Right forelimb (tissue), 1 donor: ENCODE measurements at places on chromosomes 11 and 22.

DNA sequence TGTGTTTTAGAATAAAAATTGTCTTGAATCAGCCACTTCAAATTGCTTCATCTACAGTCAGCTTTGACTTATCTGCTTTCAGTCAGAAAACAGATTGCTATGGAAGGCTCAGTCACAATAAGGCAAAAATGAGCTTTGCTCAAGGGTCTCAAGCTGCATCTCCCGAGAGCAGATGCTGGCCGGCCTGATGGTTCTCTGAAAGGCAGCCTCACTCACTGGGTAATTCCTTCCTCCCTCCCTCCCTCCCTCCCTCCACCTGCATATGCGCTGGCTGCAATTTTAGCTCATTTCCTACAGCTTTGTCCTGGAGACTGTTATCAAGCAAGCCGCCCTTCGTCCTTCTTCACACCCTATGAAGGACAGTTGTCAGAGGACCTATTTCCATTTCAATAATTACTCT lies 1.6 kb upstream of the IZUMO1R start:
- peak; percentile 45 for DNase-seq

GRCh38 chr11:123034597-123034996 lies 27.3 kb downstream of the HSPA8 start:
- no peak for DNase-seq

DNA sequence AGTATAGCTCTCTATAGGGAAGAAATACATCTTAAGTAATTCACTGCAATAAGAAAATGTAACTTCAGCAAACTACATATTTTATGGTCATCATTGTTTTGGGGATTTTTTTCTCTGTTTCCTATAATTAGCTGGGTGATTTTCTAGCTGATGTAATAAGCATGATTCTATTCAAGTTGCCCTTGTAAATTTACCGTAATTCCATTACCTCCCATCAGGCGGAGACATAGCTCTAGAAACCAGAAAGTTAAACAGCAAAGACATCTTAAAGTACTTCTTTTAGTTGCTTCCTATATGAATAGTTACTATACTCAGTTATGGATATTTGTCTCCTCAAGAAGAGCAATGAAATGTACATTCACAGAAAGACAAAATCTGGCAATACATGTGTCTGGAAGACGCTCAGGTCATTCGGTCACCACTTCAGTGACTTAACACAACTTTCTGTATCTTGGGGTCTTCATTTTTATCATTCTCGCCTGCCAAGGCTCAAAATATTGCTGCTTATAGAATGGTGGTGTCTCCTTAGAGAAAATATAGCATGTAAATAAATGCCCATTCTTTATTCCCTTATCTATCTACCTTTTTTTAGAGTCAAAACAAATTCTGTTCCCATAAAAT lies 239.9 kb upstream of the ZC3H12C start:
- no peak for DNase-seq

DNA sequence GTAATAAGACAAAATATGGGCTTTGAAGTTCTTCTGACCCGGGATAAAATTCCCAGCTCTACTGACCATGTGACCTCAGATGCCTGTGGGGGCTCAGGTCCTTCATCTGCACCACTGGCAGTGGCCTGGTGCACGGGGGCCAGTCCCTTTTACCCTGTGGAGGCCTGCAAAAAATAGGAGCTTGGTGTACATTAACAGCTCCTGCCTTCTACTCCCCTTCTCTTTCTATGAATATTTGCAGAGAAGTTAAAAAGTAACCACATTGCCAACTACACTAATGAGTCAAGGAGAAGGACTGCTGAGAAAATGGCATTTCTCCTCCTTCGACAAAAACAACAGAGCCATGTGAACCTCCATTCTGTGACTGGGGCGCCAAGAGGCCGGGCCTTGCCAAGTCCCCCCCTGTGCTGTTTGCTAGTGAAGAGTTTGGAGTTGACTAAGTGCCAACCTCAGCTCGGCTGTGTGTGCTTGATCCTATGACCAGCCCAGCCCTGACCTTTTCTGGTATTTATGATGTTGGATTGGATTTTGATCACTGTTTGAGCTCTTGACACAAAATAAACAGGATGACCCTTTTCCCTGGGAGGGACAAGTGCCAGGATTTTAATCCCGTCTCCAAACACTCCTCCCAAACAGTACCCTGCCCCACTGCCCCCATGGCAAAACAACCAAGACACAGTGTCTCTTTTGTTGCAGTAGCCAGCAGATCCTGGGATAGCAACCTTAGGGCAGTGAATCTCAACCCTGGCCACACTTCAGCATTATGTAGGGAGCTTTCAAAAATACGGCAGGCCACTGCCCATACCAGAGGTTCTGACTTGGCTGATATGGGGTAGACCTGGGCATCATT lies 380.1 kb downstream of the LARGE1 start:
- no peak for DNase-seq

DNA sequence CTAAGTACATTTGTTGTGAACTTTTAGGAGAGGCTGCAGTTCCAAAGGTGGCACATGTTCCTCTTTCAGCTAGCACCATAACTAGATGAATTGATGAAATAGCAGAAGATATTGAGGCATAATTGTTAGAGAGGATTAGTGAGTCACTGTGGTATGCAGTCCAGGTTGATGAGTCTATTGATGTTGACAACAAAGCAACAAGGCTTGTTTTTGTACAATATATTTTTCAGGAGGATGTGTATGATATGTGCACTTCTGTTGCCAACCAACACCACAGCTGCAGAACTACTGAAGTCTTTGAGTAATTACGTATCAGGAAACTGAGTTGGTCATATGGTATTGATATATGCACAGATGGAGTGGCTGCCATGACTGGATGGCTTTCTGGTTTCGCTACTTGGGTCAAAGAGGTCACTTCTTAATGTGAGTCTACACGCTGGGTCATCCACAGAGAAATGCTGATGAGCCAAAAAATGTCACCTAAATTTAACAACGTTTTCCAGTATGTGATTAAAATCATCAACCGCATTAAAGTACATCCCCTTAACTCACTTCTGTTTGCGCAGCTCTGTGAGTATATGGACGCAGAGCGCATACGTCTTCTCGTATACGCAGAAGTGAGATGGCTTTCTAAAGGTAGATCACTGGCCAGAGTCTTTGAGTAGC lies 261.3 kb upstream of the ANO5 start:
- DNase-seq = no peak

- no peak for DNase-seq
Observed at GRCh38 chr11:44952082-44952481, 1.4 kb upstream of the TP53I11 start.

DNA sequence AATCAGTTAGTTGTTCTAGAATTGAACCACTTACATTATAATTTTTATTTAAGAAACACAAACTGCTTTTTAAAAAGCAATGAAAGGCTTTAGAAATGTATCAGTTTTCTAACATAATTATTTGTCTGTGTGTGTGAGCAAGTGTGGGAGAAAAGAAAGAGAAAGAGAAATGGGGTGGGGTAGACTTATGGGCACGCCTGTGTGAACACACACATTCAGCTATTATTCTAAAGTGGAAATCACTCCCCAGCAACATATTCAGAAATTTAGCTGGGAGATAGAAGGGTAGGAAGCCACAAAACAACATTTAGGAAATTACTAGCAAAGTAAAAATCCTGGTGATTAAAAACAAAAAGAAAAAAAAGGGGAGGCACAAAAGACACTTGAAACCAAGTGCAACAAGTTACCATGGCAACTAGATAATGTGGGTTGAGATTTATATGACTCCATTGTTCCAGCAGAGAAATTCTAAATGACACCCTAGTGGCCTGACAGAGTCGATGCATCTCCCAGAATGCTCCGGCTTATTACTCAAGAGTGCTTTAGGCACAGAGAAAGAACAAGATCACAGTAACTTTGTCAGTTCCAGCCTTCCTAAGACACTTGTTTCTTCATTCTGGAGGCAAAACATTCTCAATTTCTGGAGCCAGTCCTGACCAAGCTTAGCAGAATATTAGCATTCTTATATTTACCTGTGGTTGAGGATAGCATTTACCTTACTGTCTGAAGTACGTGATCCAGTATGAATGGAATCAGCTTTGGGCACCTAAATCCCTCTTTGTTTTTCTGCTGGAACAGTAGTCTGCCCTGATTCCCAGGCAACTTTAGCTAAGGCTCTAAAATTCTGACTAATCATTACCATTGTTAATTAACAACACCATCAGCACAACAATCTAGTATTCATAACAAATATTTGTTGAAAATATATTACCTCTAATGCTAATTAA lies 444.4 kb downstream of the DLG2 start:
- DNase-seq = no peak

- no peak for DNase-seq
Observed at GRCh38 chr11:47944632-47945031, 35.7 kb upstream of the PTPRJ start.

DNA sequence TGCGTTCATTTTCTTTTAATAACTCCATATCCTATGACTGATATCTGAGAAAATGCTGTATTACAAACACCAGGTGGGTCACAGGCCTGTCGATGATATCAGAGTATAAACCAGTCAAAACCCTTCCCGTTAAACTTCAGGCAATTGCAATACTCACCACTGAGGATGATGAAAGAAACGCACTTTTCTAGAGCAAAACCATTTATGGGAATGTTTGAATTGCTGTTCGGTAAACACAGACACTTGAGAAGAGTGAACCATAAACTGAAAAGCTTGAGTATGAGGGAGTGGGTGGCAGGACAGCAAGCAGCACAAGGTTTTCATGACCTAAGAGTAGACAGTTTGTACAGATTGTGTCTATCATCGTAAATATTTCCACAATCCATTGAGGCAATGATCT lies 139.8 kb upstream of the CEP126 start:
- no peak for DNase-seq

- no peak for DNase-seq
Observed at GRCh38 chr11:12100841-12101242, 9.5 kb upstream of the MICAL2 start.

DNA sequence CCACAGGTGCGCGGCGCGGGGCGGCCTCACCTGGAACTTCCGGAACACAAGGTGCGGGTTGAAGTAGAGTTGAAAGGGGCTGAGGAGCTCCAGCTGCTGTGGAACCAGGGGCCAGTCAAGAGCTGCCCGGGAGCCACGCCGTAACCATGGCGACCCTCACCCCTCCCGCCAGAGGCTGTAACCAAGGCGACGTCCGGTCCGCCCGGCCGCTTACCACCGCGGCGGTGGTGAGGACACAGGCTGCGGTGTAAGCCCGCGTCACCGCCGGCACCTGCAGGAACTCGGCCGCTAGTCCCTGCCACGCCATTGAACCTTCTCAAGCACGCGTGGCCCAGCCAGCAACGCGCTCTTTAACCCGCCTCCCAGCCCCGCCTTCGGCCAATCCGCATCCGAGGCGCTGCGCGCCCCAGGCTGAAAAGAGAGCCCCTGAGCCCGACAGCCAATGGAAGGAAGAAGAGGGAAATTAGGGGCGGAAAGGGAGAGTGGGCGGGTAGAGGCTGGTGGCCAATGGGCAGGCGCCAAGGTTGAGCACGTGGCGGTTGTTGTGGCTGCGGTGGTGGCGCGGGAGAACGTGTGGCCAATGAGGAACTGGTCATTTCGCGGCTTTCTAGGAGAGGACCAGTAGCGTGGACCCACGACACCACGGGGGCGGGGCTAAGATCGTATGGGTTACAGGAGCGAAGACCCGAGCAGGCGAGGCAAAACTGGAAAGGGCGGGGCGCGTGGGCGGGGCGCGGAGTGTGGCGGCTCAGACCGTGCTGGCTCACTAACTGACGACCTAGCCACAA lies at the start of gene DERL3:
TSS of gene DERL3 (minus strand) at position 326 of the 788 bp plus-strand sequence. CDS start at position 307, 19 bp downstream.
- DNase-seq = peak; percentile 96

GRCh38 chr22:37267661-37268413 lies 14.5 kb upstream of the CYTH4 start:
- peak; percentile 22 for DNase-seq

DNA sequence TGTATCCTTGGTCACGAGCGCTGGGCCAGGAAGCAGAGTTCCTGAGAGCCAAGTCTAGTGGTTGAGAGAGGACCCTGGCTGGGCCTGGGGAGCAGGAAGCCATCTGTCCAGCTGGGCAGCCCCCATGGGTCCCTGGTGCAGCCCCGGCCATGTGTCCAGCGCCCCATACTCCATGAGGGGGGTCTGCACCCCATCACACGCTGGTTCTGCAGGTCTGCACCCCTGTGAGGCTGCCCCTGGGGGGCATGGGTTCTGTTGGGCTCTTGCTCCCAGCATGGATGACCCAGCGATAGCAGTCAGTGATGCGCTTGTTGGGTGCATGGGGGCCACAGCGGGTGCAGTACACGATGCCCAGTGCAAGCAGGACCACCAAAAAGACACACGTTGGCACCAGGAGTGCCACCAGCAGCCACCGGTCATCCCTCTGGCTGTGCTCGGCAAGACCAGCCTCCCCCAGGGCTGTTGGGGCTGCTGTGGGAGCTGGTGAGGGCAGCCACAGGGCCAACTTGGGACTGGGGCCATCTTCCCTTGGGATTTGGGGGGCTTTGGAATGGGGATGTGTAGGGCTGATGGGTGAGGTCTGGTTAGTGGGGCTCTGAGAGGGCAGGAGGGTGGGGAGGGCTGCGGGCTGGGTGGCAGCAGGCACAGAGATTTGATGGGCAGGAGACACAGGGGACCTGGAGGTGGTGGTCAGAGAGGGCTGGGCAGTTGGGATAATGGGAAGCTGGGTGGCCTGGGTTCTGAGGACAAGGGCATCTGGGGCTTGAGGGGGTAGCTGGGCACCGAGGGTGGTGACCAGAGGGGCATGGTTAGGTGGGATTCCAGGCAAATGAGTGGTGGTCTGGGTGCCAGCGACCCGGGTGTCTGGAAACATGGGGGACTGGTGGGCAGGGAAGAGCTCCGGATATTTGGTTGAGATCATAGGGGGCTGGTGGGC lies 2.0 kb downstream of the CD248 start:
- DNase-seq = no peak

DNA sequence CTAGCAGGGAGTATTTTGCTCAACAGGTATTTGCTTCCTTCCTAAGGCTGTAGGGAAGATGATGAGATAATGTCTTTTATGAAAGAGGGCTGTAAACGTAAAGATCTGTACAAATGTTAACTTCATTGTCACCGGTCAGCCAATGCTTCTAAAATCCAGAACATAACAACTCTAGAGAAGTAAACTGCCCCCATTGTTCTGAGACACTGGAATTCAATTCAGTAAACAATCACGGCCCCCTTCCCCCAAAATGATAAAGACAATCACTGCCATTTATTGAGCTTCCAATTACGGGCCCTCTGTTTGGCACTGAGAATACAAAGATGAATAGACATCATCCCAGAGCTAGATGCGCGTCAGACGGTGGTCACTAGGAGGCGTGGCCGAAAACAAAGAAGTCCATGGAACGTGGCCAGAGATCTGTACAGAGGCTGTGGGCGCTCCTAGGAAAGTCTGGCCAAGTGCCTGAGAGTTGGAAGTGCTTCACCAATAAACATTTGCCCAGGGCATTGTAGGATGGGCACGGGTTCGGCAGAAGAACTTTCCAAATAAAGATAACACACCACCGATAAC lies 576 bp downstream of the TMEM258 start:
- DNase-seq = peak; percentile 81

DNA sequence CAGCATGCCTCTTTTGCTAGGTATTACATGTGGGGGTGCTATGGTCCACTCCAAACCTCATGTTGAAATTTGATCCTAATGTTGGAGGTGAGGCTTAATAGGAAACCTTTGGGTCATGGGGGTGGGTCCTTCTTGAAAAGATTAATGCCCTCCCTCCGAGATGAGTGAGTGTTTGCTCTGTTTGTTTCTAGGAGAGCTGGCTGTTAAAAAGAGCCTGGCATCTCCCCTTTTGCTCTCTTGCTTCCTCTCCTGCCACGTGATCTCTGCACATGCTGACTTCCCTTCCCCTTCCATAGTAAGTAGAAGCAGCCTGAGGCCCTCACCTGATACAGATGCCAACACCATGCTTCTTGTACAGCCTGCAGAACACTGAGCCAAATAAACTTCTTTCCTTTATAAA lies 104.5 kb downstream of the FAT3 start:
- DNase-seq = no peak
